Colonic mucosa (tissue), 4 donors: ENCODE measurements at places on chromosomes 2 and 18. TPM values are rescaled to one million over a fixed set of nuclear protein-coding genes. Genes with fewer than 3 reads are reported as not detected.

Gene STRADB
- 50.0 TPM for total RNA-seq

Gene CYP1B1
- total RNA-seq: 1.3 TPM

Gene CPS1
- 3.3 TPM for total RNA-seq

Gene PARD6G
- 1.0 TPM for total RNA-seq

Gene TGIF1
- total RNA-seq: 68.0 TPM

Gene ARHGEF4
- 1.6 TPM for total RNA-seq

DNA sequence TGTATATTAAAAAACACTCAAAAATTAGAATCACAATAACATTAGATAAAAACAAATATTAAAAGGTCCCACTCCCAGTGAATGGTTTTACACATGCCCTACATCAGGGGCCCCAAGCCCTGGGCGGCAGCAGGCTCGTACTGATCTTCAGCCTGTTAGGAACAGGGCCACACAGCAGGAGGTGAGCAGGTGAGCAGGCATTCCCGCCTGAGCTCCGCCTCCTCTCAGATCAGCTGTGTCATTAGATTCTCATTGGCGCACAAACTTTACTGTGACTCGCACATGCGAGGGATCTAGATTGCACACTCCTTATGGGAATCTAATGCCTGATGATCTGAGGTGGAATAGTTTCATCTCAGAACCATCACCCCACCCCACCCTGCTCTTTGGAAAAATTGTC is 74.2 kb downstream of the MBD2 start:
- DNase-seq: no peak

- DNase-seq: no peak
Measured at GRCh38 chr18:33652635-33653034, 74.6 kb downstream of the ASXL3 start.

GRCh38 chr18:75198036-75198435 is 10.9 kb downstream of the PTGR3 start:
- no peak for DNase-seq

GRCh38 chr2:128288781-128289180 is 29.9 kb downstream of the HS6ST1 start:
- no peak for DNase-seq

- DNase-seq: no peak
Measured at GRCh38 chr2:171419333-171419732, 14.5 kb downstream of the METTL8 start.

GRCh38 chr2:104746299-104746698 is 107.6 kb upstream of the POU3F3 start:
- no peak for DNase-seq

GRCh38 chr2:10597956-10598355 is 91.8 kb downstream of the NOL10 start:
- no peak for DNase-seq

DNA sequence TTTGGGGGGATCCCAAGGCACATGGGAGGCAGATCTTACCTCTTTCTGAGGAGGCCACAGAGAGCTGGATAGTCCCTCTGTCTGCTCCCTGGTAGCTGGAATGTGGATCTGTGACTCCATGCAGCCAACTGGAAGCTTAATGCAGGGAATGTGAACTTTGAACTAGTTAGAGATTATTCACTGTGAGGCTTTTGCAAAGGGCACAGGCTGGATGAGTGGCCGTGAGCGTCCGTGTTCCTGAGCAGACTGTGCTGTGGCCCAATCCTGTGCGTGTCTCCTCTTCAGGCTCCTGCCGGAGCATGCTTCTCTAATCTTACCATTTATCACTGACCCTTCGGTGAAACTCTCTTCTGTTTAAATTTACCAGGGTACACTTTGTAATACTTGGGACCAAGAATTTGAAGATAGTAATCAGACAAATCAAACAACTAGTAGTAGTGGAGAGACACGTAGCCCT is 187.6 kb downstream of the PTPRM start:
- no peak for DNase-seq

DNA sequence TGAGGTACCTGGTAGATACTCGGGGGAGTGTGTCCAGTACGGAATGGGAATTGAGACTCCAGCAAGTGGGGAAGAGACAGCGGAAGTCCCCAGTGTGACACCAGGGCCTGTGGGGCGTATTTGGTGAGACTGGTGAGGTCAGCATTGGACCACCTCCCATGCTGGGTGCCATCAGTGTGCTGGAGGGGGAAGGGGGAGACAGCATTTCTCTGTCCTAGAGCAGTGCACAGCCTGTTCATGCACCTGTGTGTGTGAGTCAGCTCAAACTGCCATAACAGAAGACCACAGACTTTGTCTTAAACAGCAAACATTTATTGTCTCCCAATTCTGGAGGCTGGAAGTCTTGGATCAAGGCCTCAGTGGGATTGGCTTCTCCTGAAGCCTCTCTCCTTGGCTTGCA is 301.8 kb downstream of the GBX2 start:
- no peak for DNase-seq

GRCh38 chr18:22560275-22560610 is 142.5 kb upstream of the CTAGE1 start:
- no peak for DNase-seq

GRCh38 chr2:237305579-237305978 is 108.4 kb downstream of the COL6A3 start:
- no peak for DNase-seq

DNA sequence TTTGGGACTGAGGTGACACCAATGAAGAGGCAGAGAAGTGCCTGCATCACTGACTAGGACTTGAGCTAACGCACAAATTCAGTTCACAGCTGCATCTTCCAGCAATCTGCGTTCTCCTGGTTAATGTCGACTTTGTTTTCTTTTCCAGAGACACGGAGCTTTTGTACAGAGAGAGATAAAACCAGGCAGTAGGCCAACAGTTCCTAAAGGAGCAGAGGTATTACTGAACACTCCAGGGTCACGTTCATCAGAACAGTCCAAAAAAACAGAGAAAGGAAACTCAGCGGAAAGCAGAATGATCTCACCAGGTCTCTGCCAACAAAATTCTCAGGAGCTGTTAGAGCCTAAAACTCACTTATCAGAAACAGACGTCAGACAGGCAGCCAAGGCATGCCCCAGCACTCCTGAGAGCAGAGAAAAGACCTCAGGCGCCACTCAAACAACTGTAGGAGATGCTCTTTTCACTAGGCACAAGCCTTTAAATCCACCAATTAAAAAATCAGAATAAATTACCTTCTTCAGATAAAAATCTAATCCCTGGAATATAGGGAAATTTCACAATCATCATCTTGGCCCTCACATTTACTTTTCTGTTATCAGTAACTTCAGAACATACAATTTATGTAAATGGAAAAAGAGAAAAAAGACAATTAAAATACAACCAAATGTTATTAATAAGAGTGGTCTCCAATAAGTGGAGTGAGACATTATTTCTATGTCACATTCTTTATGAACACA is 95.9 kb upstream of the SPTBN1 start:
- DNase-seq: no peak

DNA sequence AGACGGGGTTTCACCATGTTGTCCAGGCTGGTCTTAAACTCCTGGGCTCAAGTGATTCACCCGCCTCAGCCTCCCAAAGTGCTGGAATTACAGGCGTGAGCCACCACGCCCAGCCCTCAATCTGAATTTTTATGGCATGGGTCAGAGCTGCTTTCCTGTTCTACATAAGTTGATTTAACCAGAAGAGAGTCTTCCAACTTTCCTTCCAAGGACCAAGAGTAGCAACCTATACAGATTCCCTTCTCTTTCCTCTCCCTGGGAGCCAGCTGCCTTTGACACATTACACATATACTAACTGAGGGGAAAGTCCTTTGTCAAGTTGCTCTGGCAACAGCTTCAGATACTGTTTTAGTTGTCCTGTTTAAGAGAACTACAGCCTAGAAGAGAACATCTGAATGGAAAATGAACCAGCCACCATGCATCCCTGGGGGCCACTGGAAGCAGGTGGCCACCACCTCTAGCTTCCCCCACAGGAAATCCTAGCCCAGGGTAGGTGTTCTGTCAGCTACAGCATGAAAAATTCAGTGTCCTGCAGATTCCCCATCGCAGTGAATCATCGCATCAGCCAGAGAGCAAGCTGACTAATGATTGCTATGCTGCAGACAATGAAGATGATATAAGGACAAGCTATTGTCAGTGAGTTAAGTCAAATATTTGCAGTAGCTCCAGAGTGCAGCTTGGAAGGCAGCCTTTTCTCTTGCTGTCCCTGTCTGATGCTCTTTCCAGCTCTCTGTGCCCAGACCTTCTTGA is 62.9 kb downstream of the POMC start:
- no peak for DNase-seq

DNA sequence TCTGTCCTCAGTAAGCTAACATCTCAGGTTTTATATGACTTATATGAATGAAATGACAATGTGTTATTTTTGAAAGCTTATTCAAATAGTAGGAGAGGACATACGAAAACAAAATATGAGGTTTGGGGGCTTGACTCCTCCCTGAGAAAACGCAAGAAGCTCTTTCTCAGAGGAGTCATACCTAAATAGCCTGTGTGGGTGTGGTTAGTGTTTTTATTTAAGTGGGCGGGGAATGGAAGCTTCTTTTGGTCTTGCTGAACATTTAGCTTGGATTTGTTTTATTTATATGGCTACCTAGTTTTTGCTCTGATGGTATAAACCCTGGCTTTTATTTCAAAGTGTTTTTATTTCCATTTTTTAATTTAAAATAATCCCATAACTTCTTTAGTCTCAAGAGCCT is 72.1 kb upstream of the DSG1 start:
- DNase-seq: no peak

DNA sequence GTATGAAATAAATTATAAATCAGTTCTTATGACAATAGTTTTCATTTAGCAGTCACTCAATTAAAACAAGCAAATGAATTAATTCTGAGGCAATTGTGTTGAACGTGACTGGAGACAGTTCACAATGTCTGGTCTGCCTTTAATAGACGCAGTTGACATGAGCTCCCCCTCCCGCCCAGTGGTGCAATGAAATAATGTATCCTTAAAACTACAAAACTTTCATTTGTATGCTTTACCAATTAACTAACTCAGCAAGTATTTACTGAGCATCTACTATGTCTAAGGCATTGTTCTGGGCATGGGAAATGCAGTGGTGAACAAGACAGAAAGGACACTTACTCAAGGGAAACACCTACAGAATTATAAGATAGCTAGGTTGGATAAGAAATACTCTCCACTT is 3.5 kb upstream of the DSC2 start:
- no peak for DNase-seq

DNA sequence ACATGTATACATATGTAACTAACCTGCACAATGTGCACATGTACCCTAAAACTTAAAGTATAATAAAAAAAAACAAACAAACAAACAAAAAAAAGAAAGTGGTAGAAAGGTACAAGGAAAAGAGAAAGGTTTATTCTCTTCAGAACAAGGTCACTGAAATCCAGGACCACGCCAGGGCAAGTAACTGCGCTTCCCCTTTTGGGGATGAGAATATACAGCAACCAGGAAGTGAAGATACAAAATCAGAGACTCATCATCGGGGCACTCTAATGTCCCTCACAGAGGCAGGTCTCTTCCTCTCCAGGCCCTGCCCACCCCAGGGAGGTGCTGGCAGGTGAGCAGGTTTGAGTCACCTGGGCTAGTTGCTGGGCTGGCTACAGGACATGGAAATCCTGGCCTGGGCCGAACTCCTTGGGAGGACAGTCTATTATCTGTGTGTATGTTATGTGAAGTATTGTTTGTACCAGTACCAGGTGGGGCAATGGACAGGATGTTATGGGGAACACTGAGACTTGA is 100.4 kb upstream of the GPR45 start:
- no peak for DNase-seq

GRCh38 chr2:68772109-68772508 is 37.5 kb downstream of the ARHGAP25 start:
- no peak for DNase-seq
